Stimulated activated CD4-positive, alpha-beta T cell treated with anti-CD3 and anti-CD28 coated beads, Interleukin-4, amount 100 ng/mL, for 24 hours (primary cell): ENCODE measurements at places on chromosomes 7 and 10.

DNA sequence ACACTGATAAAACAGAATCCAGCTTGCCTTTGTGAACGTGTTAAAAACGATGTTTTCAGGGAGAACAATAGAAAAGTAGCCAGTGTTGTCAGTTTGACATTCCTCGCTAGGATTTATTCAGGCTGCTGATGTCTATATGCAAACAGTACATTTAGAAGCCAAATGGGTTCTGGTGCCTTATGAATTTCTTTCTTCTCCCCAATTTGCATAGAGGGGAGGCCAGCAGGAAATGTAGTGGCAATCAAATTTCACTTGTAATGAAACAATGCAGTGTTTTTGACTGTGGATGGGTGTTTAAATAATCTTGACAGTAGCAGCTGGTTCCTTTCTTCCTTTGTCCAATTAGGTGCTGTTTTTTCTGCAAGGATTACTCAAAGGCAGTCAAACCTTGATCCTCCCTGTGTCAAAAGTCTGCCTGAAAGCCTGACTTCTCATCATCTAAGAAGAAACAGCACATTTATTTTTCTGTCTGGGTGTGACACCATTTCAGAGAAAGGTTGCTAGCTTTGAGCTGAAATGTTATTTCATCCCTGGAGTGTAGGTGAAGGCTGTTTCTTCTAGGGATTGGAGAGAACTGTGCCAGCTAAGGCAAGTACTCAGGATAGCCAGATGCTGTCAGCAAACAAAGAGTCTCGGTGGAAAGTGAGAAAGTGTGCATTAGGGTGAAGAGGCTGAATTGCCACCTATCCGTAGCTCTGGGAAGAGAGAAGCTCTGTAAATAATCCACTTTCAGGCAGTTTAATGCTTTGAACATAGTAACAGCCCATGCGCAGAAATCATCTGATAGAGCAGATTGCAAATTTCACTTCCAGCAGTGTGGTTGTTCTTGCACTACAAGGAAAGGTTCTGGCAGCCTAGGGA lies 36.6 kb upstream of the ZNRF2 start:
- DNase-seq = no peak

DNA sequence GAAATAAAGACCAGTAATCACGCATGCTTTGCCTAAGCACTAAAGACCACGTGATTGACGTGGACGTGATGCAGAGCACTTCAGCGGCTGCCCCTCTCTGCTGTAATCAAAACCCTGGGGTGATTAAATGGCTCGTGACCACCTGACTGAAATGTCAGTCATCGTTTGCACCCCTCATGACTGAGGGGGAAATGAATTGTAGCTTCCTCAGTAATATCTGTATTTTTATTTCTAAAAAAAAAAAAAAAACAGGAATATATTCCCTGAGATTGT lies 148.1 kb upstream of the RSU1 start:
- no peak for DNase-seq

GRCh38 chr10:48523820-48524758 lies 80.8 kb downstream of the ARHGAP22 start:
- no peak for DNase-seq

- DNase-seq = no peak
These were observed 134.4 kb upstream of the CDK1 start for GRCh38 chr10:60643874-60644273.

GRCh38 chr7:80440883-80441282 lies 71.0 kb downstream of the GNAT3 start:
- DNase-seq = no peak

DNA sequence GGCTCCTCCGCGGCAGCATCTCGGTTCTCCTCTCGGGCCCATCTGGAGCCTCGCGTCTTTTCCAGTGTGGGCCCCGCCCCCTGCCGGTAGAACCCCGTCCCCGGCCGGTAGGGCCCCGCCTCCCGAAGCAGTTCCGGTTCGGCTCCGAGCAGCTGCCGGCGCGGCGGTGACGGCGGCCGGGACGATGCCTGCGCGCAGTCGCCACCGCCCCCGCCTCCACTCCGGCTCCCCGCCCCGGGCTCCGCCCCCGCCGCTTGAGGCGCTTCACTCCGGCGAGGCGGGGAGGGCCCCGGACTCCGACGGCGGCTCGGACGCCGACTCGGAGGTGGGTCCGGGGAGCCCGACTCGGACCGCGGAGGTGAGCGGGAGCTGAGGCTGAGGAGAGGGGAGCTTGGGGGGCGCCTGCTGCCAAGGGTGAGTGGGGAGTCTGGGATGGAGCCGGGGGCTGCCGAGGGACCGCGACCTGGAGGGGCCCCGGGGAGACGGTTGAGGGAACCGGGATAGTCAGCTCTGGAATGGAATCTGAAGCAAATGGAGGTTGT lies at the start of gene SAMD8:
TSS of gene SAMD8 (plus strand) at position 292 of the 542 bp plus-strand sequence. CDS start 38,873 bp downstream, outside the sequence.
- DNase-seq = peak; percentile 97

GRCh38 chr10:98920807-98921206 lies 314.8 kb downstream of the HPSE2 start:
- DNase-seq = no peak

DNA sequence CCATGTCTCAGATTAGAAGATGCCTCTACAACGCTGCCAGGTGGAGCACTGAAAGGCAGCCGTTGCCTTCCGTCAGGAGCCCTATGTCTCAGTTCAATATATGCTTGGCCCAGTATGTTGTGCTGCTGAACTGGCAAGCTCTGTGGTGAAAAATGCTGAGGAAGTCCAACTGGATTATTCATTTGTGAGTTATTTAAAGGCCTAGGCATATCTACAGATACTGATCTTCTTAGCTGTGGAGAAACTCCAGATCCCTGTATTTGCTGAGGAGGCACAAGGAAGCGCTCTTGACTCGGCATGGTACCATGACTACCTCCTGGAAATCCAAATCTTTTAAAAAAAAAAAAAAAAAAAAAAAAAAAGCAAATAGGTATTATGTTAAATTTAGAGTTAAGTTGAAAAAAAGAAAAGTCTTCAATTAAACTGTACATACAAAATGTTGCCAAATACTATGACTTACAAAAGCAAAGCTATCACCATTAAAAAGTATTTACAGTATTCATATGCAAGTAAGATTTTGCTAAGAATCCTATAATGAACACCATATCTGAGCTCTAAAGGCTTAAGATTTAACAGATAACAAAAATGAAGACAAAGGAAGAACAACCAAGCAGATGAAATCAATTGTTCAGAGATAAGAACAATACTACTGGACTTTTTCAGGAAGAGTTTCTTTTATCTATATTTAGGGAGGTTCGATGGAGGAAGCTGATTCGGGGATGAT lies 152.4 kb downstream of the GALNT11 start:
- no peak for DNase-seq

DNA sequence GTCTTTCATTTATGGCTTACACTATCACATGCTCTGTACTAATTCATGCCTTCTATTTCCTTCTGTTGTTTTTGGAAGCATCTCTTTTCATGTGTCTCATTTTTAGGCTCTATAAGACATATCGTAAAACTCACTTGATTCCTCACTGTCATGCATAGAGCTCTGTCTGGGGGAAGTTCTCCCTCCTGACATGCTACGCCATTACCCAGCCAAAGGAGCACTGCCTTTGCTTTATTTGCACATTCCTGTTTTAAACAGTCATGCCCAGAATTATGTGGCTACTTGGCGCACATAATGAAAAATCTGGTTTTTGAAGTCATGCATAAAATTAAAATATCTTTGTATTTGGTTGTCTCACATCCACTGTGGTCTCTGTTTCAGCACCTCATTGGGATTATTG lies 17.6 kb upstream of the AKR1C3 start:
- DNase-seq = no peak

DNA sequence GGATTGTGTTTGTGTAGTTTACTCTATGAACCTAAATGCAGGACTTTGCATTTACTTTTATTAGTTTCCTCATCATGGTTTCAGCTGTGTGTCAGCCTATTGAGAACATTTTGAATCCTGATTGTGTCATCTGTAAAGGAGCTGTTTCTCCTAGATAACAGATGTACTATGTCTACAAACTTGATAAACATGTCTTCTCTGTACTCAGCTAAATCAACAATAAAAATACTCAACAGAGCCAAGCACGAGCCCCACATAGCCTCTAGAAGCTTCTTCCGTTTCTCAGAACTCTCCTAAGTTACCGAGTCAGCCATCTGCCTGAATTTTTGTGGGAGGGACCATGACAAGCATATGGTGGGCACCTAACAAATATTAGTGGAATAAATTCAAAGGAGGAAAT lies 234.7 kb downstream of the SKAP2 start:
- DNase-seq = no peak

GRCh38 chr10:17183110-17183509 lies 18.4 kb downstream of the TRDMT1 start:
- DNase-seq = no peak

DNA sequence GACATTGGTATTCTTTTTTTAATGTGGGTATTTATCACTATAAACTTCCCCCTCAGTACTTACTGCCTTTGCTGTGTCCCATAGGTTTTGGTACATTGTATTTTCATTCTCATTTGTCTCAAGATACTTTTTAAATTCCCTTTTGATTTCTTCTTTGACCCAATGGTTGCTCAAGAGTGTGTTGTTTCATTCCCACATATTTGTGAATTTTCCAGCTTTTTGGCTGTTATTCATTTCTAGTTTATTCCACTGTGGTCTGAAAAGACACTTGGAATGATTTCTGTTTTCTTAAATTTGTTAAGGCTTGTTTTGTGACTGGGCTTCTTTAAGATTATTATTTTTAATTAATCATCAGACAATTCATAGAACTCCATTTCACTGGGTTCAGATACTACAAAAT lies 105.0 kb downstream of the EPC1 start:
- no peak for DNase-seq

DNA sequence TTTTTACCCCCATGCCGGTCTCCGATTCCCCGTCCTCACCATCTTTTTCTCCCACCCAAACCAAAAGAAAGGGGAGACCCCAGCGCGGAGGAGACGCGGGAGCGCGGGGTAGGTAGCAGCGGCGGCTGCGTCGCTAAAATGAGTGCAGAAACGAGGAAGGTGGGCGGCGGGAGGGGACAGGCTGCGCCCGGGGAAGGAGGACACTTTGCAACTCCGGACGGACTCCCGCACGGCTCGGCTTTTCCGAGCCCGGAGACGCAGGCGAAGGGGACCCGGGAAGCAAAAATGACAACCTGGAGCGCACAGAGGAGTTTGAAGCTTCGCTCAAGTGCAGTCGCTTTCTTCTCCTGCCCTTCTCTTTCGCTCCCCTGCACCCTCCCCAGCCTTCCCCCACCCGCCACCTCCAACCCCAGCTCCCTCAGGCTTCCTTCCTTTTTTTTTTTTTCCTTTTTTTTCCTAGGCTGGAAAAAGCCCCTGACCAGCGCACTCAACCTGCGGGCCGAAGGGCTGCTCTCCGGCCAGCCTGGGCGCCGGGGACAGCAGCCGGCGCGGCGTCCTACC lies 453 bp downstream of the SFMBT2 start:
- DNase-seq = peak; percentile 54

DNA sequence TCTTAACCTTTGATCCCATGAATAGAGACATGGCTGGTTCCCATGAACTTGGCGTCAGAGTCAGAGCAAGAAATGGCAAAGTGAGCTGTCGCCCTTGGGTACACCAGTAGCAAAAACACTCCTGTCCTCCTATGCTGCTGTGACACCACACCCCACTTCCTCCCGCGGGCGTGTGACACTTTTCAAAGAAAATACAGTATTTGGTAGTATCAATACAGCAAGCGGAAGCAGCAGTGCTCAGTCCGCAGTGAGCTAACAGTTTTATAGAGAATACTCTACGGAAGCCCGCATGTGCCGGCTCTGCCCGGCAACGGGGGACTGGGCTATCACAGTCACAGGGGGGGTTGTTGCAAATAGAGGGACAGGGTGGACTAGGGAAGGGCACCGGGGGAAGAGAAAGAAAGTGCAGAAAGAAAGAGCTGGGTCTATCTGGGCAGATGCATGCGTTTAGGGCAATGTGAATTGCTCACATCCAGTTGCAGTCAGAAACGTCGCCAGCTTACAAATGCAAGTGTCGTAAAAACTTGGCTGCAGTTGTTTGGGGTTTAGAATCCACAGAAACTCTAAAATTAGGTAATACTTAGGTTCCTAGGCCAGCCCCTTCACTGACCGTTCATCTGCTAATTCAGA lies 49.8 kb downstream of the PRKCQ start:
- DNase-seq = peak; percentile 76

- DNase-seq = no peak
These were observed 82.1 kb upstream of the PRPS1L1 start for GRCh38 chr7:18109762-18110161.

DNA sequence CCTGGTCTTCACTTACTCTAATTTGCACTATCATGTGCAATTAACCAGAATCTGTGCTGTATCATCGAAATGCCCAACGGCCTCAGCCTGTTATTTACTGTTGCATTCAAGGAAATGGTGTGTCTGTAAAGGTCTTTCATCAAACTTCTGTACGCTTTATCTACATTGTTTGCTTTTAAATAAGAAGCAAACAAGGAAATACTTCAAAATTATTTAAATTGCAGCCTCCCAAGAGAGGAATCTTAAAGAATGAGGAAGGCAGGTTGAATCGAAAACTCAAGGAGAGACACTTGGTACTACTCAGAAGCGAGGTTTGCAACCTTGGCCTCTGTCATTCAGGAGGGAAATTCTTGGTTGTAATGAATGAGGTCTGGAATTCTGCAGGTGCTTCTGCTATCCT lies 40.7 kb downstream of the MGAM start:
- no peak for DNase-seq

DNA sequence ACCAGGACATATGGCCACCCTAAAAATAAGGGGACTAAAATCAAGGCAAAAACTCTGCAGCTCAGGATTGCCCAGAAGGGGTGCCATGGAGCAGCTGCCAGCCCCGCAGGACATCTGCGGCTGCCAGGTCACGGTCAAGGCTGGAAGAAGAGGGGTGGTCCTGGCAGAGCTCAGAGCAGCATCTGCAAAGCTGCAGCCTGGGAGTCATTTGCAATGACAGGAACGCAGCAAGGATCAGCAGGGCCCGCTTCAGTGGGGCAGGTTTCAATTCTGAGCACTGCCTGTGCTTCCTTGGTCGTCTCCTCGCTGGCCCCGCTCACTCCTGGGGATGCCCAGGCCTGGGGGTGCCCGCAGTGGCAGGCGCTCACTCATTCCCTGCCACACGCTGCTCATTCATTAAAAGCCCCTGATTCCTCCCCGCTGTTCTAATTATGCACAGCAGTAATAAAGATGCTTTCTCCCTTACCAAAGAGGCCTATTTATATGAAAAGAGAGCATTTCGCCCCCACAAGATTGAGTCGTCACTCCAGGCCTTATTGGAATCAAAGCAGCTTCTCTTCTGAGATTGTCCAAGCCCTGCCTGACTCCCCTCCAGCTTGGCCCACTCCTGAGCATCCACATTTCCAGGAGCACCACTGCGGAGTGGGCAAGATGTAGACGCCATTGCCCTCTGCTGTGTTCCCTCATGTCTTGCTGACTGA lies 4.6 kb downstream of the HSPA12A start:
- no peak for DNase-seq

DNA sequence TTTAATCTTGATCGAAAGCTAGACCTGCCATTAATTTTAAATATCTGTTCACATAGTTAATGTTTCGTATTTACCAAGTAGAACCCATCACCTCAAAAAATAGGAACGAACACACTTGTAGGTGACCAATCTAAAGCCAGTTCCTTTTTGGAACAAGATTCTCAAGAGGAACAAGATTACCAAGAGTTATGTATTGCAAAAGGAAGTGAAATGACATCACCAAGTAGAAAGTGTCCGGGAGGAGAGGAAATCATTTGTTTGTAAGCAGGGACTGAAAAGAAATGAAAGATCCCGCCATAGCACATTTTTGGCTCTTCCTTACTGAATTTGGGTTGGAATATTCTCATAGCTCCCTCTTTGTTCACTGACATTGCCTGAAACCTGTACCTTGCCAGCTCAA lies 1200.5 kb downstream of the SORCS1 start:
- no peak for DNase-seq

- DNase-seq = no peak
These were observed 28.4 kb upstream of the CBLL1 start for GRCh38 chr7:107715531-107715930.
